ENCODE measurements at places on chromosomes 16 and 17.

DNA sequence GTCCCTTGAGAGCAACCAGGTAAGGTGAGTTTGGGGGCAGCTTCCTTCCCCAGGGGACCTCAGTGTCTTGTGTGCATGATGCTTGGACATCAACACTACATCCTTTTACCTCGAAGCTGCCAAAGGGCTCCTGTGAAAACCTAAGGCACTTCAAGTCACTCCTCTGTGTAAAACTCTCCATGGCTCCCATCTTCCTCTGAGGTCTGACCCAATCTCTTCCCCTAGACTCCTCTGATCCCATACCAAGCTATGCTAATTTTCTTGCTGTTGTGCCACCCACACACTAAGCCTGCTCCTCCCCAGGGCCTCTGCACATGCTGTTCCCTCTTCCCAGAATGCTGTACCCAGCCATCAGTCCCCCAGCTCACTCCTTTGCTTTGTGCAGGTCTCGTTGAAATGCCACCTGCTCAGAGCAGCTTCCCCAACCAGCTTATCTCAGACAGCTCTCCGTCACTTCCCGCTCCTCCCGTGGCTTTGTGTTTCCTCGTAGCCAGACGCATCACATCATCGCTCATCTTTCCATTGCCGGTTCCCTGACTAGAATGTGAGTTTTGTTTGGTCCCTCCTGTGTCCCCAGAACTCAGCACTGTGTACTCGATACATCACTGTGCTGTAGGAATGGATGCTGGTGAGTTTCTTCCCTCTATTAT is 78.4 kb downstream of the CNGB1 start:
- DNase-seq, result no peak

DNA sequence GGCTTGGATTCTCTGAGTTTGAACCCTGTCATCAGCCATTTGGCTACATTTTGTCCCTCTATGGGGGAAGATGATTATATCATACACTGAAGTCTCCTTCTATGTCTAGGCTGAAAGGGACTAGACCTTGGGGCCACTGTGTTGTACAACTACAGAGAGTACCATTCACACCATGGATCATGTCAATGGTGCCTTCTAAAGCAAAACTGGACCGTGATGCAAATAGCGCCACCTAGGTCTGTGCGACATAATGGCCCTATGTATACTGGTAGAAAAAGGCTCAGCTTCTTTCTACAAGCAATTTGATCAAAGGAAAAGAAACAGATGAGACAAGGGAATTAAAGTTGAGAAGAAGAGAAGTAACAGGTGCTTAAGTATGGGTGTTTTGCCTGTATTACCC is 100.7 kb downstream of the LYRM1 start:
- DNase-seq, result no peak

- no peak for DNase-seq
Measured at GRCh38 chr17:17172990-17173389, 33.1 kb downstream of the PLD6 start.

DNA sequence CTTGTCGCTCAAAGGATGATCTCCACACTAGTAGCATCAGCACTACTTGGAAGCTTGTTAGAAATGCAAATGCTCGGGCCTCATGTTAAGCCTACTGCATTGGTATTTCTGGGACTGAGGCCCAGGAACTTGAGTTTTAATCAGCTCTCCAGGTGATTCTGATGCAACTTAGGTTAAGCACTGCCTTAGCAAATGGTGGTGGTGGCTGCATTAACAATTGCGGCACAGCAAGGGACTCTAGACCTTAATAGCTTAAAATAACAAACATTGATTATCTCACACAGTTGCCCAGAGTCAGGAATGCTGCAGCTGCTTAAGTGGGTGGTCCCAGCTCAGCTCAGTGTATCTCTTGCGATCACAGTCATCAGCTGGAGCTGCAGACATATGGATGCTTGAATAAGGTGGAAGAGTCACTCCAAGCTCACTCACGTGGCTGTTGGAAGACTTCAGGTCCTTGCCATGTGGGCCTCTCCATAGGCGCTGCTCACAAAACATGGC is 25.8 kb downstream of the HS3ST3A1 start:
- no peak for DNase-seq

GRCh38 chr16:27273670-27274423 is 5.3 kb upstream of the NSMCE1 start:
- DNase-seq, result no peak

DNA sequence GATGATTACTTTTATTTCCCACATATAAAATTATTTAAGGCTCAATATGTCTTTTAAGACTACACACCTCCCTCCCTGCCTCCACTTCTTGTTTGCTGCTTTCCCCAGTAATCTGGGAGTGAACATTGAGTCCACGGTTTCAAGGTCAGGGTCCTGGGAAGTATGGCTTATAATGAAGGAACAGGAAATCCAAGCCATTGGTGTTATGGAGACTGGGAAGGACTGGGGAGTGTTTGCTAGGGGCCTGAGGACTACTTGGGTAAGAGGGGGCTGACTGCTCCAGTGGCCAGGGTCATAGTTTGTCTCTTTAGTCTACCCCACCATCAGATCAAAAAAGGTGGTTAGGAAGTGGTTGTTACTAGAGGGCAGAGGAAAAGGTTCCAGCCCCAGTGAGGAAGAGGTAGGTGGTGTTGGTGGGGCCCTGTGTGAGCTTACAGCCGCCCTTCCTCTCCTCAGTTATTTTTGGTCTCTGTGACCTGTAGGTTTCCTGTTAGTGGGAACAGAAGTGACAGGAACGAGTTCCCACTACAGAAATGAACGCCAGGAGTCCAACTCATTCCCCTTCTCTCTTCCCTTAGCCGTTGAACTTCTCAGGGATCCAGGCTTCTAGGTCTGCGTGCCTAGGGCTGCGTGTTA is 742 bp upstream of the SLC16A13 start:
- no peak for DNase-seq

GRCh38 chr17:64152428-64153125 is 22.6 kb upstream of the ERN1 start:
- no peak for DNase-seq

All from progenitor cell of endocrine pancreas (in vitro differentiated cells).